Neuronal stem cell (in vitro differentiated cells): ENCODE measurements at places on chromosomes 1 and 21.
A peak's percentile ranks its signal among the peaks of the same experiment; 100 is the strongest.

- DNase-seq: no peak
Measured at GRCh38 chr1:58780836-58781452, 2.9 kb downstream of the JUN start.

DNA sequence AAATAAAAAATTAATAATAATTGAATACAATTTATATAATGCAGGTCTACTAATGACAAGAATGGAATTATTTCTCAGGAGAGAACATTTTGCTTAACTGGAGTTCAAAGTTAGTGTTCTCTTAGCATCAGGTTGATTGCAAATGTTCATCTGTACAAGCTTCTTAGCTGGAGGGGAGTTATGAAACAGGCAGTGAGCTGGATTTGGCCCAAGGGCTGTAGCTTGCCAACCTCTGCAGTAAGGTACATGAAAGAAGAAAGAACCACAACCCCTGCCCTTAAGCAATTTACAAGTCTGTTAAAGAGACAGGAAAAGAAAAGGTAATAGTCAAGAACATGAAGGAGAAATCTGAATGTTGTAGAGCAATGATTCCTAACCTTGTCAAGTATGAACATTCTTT, 17.0 kb downstream of the LPGAT1 start:
- no peak for DNase-seq

- DNase-seq: no peak
Measured at GRCh38 chr1:162218975-162219374, 149.5 kb downstream of the NOS1AP start.

- no peak for DNase-seq
Measured at GRCh38 chr1:207644166-207644851, 624 bp upstream of the CR1L start.

- DNase-seq: no peak
Measured at GRCh38 chr21:35202431-35202830, 153.3 kb upstream of the RUNX1 start.

GRCh38 chr1:208066583-208066982, 155.7 kb upstream of the CD34 start:
- no peak for DNase-seq

GRCh38 chr1:34009340-34009985, 145.6 kb downstream of the HMGB4 start:
- no peak for DNase-seq

GRCh38 chr1:156119503-156120209, 5.1 kb downstream of the LMNA start:
- no peak for DNase-seq

DNA sequence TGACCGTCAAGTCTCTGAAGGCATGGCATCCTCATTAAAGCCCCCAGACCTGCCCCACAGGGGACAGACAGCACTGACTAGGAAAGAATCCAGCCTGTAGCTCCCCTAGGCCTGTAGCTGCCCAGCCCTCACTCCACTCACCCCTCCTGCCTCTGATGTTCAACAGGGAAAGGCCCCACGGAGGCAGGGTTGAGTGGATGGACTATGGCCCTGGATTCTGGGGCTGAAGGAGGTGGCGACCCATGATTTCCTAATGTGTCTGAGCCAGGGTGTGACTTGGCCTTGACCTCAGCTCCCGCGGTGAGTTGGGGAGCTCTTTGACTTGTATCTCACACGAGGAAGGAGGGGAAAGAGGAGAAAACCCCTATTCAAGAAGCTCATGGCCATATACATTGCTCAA, 238.5 kb upstream of the CSF3R start:
- no peak for DNase-seq

- no peak for DNase-seq
Measured at GRCh38 chr1:29690156-29690555, 453.8 kb downstream of the PTPRU start.

- DNase-seq: no peak
Measured at GRCh38 chr21:44919111-44919912, 1.4 kb downstream of the ITGB2 start.

GRCh38 chr21:33289199-33289819, 23.1 kb downstream of the IL10RB start:
- DNase-seq: no peak

GRCh38 chr1:160403244-160403643, 2.9 kb downstream of the VANGL2 start:
- DNase-seq: no peak

GRCh38 chr1:184163674-184164465, 112.3 kb downstream of the TSEN15 start:
- no peak for DNase-seq

DNA sequence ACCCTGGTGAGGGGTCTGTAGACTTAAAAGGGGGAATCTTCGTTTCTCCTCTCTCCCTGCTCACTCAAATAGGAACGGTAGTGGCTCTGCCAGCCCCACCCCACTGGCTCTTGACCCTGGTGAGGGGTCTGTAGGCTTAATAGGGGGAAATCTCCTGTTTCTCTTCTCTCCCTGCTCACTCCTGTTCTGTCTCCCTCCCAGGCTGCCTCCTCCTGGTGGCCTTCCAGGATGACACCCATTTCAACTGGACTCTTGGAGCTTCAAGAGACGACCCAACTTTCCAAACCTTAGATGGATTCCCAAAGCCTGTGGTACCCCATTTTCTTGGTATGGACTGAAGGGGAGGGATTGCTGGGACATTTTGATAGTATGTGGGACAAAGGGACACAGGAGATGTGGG, 1.4 kb upstream of the EPHB2 start:
- no peak for DNase-seq

- DNase-seq: no peak
Measured at GRCh38 chr1:72937905-72938304, 655.6 kb upstream of the NEGR1 start.

DNA sequence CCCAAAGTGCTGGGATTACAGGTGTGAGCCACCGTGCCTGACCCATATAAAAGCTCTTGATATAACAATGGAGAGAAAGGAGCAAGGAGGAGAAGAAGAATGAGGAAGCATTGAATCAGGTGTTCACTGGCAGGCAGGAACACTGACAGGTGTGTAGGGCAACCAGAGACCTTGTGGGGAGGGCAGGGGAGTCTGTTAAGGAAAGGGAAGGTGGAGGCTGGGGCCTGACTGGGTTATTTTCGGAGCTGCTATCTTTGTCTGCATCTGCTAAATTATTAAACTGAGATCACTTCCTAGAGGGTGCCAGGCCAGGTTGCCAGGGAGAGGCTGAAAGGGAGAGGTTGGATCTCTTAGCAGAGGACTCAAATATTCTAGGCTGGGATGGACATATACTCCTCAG, 6.8 kb upstream of the TRNP1 start:
- DNase-seq: no peak

DNA sequence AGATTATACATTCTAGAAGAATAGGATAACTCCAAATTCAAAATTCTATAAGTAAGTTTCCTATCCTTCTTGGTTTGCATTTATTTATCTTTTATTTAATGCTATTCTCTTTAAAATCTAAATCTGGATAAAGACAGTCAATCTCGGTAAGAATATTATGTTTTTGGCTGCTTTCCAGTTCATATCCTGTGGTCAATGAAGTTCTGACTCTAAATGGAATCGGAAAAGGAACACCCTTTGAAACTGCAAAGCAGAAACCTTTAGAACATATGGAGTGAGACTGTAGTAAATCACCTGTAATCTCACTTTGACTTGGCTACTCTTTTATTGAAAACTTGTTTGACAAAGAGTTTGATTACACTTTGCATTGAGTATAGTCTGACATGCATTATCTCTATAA, 85.2 kb downstream of the KIFAP3 start:
- no peak for DNase-seq

DNA sequence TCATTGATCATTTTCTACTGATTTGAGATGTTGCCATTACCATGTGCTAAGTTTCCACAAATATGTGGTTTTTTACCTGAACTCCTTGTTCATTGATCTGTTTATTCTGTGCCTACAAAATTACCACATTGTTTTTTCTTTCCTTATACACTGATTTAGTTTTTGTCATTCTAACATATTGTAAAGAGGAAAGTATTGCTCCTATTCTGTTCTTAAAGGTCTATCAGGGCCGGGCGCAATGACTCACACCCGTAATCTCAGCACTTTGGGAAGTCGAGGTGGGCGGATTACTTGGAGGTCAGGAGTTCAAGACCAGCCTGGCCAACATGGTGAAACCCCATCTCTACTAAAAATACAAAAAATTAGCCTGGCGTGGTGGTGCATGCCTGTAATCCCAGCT, 75.1 kb downstream of the CAMTA1 start:
- no peak for DNase-seq

DNA sequence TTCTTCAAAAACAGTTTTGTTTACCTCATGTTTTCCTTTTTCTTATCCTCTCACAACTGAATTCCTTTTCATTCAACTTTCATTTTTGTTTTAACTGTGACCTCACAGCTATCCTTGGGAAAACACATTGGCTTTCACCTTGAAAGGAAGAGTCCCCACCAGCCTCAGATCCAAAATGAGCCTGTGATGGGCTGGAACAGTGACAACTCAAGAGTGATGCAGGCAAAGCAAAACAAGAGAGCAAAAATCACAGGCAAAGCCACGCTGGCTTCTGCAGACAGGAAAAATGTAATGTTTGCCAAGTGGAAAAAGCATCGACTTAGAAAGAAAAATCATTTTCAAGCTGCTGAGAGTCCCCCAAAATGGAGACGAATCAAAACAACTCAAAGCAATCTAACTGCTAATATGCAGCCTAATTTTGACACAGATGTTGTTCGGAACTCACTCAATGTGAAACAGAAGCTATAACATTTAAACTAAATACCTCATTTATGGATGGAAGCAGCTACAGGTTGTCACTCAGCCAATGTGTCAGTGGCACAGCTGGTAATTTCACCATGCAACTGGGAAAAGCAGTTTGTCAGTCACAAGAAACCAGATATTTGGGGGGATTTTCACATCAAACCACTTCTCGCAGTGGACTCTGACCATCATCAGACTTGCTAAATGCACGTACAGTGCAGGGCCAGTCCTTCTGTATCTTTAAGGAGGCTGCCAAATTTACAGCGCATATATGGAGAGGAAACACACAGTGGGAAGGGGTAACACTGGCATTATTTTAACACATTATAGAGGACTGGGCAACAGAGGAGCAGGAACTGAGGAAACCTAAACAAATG, 50.7 kb downstream of the ALG14 start:
- no peak for DNase-seq

GRCh38 chr1:65420590-65421350, at the start of the genes LEPR and LEPROT:
TSS of gene LEPR (plus strand) at chr1:65420668. CDS start at chr1:65565566, 144,898 bp downstream.
TSS of gene LEPROT (plus strand) at chr1:65420668. CDS start at chr1:65420725, 57 bp downstream.
- no peak for DNase-seq

DNA sequence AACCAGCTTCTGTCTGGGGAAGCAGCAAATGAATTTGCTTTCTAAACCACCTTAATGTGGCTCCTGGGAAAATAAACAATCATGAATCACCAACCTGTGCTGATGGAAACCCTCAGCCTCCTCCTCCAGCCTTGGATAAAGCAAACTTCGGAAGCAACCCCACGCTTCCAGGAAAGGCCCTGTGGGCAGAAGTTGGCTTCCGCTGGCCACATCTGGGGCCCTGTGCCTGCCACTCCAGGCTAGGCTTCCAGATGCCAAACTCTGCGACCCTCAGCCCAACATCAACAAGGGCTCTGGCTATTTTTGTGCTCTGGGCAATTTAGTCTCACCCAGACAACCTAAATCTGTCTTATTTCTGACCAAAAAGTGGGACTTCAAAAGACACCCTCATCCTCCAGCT, 6.2 kb upstream of the OXCT2 start:
- DNase-seq: no peak

DNA sequence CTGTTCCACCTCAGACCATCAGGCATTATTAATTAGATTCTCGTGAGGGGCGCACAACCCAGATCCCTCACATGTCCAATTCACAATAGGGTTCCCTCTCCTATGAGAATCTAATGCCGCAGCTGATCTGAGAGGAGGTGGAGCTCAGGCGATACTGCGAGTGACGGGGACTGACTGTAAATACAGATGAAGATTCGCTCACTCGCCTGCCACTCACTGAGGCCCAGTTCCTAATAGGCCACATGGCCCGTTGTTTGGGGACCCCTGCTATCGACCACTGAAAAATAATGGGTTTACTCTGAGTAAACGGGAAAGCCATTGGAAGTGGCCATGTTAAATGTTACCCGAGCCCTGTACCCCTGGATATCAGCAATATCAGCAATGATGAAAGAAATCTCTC, 65.9 kb downstream of the GRIK1 start:
- no peak for DNase-seq

DNA sequence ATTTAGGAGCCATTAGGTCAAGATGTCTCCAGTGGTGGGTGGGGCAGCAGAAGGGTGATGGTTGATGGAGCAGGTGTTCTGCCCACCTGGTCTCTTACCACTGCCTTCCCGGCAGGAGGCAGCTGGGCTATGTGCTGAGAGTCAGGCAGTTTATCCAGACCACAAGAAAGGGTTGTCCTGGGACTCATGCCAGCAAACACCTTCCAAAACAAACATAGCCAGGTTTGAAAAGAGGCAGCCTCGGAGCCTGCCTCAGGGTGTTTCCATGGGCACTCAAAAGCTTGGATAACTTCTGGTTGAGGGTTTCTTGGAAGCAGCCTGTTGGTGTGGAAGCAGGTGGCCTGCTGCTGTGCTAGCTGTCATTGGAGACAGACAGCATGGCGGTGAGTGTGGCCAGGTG, 187.2 kb downstream of the PCP4 start:
- DNase-seq: no peak

DNA sequence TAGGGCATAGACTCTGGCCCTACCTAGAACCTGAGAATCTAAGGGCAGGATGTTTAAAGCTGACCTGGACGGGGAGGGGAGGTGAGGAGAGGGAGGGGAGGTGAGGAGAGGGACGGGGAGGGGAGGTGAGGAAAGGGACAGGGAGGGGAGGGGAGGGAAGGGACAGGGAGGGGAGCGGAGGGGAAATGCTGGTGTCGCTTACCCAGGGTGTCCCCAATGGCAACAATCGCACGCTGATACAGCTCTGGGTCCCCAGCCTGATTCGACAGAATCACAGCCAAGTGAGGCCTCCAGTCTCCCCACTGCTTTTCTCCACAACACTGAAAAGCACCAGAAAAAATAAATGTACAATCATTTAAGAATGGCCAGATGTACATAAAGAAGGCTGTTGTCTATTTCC, 22.2 kb downstream of the SEC16B start:
- no peak for DNase-seq

GRCh38 chr1:45913183-45913683, 109.8 kb downstream of the MAST2 start:
- DNase-seq: no peak

DNA sequence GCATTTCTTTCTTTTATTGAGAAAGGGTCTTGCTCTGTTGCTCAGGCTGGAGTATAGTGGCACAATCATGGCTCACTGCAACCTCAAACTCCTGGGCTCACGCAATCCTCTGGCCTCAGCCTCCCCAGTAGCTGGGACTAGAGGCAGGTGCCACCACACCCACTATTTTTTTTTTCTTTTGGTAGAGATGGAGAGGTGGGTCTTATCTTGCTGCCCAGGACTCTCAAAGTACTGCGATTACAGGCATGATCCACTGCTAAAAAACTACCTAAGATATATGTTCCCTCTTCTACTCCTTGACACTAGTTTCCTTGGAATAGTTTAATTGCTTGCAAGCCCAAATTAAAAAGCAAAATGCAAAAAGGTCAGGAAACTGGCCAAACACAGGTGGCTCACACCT, 56.9 kb upstream of the GUCA2A start:
- DNase-seq: no peak

GRCh38 chr1:6962478-6962995, 177.3 kb downstream of the CAMTA1 start:
- DNase-seq: peak; percentile 97

- DNase-seq: no peak
Measured at GRCh38 chr1:11284784-11285183, 11.8 kb downstream of the UBIAD1 start.
